ENCODE measurements at places on chromosomes 13 and 19.

GRCh38 chr13:109949397-109949796 lies 163.0 kb upstream of the IRS2 start:
- no peak for DNase-seq

GRCh38 chr13:97978651-97979050 lies 25.2 kb downstream of the IPO5 start:
- peak; percentile 11 for DNase-seq

- DNase-seq = no peak
Observed at GRCh38 chr19:50155520-50156109, 7.5 kb downstream of the IZUMO2 start.

- DNase-seq = no peak
Observed at GRCh38 chr13:26983543-26984320, 187.9 kb downstream of the USP12 start.

DNA sequence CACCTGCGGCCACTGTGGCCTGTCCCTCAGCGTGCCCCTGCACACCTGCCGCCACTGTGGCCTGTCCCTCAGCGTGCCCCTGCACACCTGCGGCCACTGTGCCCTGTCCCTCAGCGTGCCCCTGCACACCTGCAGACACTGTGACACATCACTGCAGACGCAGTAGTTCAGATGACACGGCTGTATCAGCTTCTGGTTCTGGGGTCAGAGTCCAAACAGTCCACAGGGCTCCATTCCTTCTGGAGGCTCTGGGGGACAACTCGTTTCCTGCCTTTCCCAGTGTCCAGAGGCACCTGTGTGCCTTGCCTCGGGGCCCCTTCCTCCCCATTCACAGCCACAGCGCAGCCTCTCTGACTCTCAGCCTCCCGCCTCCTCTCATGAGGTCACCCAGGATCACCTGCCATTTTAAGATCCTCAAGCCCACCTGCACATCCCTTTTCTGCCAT lies 5.5 kb downstream of the SF3A2 start:
- no peak for DNase-seq

- DNase-seq = no peak
Observed at GRCh38 chr19:16133818-16134217, 9.7 kb upstream of the HSH2D start.

DNA sequence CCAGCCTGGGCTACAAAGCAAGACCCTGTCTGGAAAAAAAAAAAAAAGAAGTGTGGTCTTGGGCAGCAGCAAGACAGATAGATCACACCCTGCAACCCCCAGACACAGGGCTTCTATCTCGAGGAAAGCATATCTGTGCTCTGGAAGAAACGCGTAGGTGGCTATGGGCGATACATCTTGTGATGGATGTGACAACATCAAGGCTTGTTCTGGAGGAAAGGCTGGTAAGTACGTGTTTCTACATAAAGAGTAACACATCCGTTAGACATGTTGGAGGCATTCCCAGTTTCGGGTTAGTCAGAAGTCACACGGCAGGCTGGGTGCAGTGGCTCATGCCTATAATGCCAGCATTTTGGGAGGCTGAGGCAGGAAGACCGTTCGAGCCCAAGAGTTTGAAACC lies 6.6 kb upstream of the DHDH start:
- DNase-seq = peak; percentile 99

- no peak for DNase-seq
Observed at GRCh38 chr19:9107375-9107774, at the start of gene OR7G2. Gene OR7G2, minus strand, starts transcription at chr19:9107475. Its CDS starts 4,232 bp downstream, at chr19:9103243.

Data from amniotic epithelial cell (primary cell).